ENCODE measurements at places on chromosomes 13 and 19.

DNA sequence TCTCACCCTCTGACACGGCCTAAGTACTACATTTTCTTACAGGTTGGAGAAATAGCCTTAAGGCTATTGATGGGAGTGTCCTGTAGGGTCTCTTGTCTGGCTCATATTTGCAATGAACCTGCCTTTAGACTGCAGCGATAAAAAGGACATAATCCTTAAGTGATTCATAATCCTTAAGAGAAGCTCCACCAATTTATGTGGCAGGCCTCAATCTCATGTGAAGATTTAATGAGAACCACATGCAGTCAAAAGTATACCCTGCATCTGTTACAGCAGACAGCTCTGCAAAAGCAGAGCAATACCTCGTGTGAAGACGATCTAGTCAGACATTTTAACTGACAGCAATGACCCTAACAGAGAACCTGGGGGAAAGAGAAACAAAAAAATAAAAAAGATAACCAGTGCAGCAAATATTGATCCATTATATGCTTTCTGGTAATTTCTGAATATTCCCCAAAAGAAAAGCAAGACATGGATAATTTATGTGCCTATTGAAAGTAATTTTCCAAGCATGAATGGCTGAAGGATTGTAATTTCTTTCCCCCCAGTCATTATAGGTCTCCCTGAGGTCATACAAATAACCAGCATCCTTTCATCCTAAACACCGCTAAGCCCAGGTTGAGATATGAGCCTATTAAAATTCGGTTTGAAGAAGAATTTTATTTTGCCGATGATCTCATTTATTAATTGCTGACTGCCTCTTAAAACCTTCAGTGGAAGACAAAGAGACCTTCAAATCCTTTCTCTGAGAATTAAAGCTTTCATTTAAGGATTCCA, 321.8 kb upstream of the NBEA start:
- DNase-seq = no peak

DNA sequence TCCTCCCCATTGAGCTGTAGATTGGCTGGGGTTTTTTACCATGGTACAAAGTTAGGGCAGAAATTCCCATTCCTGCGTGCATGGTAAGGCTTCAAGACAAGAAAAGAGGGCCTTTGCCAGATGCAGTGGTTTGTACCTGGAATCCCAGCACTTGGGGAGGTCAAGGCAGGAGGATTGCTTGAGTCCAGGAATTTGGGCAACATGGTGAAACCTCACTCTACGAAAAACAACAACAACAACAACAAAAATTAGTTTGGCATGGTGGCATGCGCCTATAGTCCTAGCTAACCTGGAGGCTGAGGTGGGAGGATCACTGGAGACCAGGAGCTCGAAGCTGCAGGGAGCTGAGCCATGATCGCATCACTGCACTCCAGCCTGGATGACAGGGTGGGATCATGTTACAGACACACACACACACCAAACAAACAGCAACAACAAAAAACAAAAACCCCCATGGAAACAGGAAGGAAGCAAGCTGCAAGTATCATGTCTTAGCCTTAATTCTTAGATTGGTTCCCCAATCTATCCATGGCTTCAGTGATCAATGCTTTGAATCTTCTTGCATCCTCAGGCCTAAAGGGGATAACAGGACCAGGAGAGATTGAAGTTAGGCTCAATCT, 5.5 kb upstream of the WTIP start:
- no peak for DNase-seq

DNA sequence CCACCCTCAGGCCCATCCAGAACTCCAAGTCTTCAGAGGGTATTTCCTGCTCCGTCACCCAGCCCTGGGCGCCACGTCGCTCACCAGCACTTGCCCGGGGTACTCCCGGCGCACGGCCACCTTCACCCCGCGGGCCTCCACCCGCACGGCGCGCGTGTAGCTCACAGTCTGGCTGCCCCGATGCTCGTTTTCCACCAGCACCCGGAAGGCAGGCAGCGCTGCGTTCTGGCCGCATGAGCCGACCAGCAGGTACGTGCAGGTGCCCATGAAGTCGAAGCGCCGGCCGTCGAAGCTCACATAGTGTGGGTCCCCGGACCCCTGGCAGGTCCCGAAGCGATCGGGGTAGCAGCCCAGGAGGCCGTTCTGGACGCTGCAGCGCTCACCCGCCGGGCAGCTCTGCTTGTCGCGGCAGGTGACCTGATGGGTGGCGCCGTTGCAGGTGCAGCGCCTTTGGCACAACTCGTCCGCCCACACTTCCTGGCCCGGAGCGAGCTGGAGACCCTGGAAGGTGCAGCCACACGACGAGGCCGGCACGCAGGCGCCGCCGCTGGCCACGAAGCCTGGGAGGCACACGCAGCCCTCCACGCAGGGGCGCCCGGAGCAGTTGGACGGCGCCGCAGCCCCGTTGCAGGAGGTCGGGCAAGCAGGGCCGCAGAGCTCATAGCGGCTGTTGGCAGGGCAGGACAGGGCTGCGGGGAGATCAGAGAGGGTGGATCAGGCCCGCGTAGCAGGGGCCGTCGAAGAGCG, 19.2 kb downstream of the FCGBP start:
- DNase-seq = no peak

DNA sequence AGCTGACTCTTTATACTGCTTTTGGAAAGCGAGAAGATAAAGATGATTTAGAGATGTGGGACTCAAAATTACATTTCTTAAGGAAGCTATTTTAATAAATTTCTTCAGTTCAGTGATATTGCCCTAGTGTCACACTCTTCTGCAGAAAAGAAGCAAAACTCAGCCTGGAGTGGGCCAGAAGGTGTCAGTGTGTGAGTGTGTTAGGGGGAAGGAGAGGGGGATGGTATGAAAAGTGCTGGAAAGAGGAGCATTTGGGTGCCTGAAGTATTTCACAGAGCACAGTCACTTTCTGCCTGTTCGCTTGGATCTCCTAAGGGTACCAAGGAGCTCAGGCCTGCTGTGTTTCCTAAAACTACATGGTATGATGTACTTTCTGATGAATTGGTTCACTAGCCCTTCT, 84.5 kb upstream of the FRY start:
- DNase-seq = no peak

DNA sequence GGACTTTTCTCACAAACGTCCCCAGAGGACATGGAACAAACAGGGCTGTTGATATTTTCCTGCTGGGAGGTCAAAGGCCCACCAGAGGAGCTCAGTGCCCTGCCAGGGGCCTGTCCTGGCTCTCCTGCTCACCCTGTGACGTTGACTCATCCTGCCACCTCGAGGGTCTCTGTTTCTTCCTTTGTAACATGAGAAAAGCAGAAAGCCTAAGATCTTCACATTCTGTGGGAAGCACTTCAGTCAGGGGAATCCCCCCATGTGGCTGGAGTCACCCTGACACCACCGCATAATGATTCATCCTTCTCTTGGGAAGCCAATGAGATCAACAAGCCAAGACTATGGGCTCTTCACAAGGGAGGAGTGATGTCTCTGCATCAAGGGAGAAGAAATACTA, 147.9 kb downstream of the KATNAL1 start:
- peak; percentile 21 for DNase-seq

DNA sequence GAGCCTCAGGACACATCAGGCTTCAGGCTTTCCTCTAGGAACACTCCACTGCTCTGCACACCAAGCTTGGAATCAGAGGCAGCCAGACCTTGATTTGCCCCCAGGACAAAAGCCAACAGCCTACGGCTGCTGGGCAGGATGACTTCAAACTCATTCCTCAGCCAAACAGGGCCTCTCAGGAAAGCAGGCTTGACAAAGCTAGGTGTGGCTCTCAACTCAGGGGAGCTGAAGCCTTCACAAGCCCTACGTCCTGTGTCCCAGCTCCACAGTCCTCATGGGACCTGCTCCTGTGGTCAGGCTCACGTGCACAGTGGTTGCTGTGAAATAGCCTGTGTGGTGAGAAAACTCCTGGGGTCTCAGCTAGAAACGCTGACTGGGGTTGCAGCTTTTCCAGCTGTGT, 398.9 kb upstream of the ZNF507 start:
- no peak for DNase-seq

GRCh38 chr13:104954210-104954609, 1581.3 kb downstream of the EFNB2 start:
- no peak for DNase-seq

GRCh38 chr13:98262292-98262691, 85.2 kb upstream of the RNF113B start:
- DNase-seq = no peak

DNA sequence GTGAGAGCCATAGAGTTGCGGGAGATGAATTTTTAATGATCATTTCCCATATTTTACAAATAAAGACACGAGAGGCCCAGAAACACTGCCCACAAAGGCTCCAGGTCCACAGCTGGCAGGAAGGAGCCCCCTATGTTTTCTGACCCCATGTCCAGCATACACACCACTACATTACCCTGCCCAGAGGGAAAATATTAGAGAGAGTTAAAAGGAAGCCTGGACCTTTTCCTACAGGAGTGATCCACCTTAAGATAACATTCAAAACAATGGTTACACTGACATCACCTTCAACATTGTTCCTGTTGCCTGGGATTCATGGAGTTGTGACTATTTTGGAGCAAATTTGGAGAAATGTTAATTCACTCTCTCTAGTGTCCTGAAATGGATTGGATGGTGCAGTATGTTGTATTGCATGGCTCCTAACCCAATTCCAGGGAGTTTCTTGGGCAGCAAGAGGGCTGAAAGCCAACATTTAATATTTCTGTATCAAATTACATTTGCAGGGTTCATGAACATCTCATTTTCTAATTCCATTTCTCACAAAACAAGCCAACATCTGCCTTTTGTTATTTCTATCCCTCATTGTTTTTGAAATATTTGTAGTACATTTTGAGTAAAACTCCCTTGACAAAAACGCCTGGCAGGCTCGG, 172.5 kb downstream of the DLEU7 start:
- no peak for DNase-seq

DNA sequence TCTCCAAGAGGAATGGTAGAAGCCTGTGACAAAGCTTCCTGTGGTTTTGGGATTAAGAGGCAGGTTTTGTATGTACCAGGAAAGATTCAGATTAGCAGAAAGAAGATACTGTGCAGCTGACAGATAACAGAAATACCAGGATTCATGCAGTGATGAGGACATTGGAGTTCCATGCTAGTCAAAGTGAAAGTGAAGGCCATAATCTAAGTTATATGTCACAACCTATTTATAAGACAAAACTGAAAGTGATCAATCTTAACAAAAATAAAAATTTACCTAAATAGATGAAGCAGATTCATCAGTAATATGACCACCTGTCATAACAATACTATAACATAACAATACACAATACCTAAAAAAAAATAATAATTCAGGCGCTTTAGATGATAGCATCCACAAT, 1305.2 kb upstream of the PCDH9 start:
- no peak for DNase-seq

- DNase-seq = no peak
These were observed 104.9 kb downstream of the HSPH1 start for GRCh38 chr13:31056644-31057271.

GRCh38 chr13:73177916-73178565, 119.2 kb downstream of the KLF5 start:
- DNase-seq = no peak

DNA sequence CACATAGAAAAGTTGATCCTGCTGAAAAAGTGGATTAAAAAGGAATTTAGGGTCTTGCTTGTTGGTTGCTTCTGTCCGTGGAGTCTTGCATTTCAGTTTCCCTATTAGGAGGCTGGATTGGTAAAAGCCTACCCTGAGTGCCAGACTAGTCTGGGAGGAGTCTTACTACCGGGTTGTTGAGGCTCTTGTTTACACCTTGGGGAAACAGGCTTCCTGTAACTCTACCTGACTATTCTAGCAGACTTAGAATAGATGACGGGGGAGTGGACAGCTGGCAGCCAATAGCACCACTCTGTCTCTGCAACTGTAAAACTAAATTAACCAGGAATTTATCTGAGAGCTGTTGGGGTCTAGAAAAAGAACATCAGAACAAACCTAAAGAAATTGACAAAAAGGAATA, 11.3 kb upstream of the MPHOSPH8 start:
- no peak for DNase-seq

DNA sequence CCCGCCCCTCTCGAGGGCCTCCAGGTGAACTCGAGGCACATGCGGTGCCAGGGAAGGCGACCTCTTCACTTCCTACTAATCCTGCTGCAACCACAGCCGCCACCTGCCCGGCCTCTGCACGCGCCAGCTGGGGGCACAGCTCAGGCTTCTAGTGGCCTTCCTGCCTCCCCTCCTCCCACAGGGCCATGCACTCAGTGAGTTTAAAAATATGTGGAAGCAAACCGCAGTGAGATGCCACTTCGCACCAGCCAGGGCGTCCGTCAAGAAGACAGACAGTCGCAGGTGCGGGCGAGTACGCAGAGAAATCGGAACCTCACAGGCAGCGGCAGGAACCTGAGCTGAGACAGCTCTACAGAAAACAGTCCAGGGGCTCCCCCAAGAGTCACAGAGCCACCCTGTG, 10.4 kb downstream of the LMNB2 start:
- no peak for DNase-seq

DNA sequence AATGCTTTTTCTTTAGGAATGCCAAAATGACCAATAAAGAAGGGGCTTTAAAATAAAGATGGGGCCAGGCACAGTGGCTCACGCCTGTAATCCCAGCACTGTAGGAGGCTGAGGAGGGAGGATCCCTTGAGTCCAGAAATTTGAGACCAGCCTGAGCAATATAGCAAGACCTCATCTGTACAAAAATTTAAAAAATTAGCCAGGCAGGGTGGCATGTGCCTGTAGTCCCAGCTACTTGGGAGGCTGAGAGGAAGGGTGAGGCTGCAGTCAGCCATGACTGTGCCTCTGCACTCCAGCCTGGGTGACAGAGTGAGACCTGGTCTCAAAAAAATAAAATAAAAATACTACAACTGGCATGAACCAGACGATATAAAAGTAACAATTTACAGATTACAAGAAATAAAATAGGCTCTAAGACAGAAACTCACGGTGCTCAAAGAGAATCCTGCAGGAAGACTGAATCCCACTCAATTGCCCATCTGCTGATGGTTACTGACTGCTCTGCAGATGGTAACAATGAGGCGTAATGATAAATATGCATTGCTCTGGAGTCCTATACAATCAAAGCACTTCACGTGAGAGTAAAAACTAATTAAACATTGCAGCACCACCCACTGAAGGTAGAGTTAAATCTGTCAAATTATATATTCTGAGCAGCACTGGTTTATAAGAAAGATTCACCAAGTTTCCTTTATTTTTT, 93.2 kb downstream of the LHFPL6 start:
- no peak for DNase-seq

DNA sequence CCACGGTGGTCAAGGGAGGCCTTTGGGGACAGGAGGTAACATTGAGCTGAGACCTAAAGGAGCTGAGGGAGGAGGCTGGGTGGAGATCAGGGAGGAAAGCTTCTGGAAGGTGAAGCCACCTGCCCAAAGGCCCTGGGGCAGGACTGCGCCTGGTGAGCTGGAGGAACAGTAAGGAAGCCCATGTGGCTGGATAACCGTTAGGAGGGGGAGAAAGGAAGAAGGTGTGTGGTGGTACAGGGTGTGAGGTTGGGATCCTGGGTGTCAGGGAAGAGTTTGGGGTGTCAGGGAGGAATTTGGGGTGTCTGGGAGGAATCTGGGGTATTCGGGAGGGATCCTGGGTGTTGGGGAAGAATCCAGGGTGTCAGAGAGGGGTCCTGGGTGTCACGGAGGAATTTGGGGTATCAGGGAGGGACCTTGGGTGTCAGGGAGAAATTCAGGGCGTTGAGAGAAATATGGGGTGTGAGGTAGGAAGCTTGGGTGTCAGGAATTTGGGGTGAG, 695 bp downstream of the TICAM1 start:
- DNase-seq = no peak
